ENCODE measurements at places on chromosomes 12 and 14.
A peak's percentile ranks its signal among the peaks of the same experiment; 100 is the strongest.

DNA sequence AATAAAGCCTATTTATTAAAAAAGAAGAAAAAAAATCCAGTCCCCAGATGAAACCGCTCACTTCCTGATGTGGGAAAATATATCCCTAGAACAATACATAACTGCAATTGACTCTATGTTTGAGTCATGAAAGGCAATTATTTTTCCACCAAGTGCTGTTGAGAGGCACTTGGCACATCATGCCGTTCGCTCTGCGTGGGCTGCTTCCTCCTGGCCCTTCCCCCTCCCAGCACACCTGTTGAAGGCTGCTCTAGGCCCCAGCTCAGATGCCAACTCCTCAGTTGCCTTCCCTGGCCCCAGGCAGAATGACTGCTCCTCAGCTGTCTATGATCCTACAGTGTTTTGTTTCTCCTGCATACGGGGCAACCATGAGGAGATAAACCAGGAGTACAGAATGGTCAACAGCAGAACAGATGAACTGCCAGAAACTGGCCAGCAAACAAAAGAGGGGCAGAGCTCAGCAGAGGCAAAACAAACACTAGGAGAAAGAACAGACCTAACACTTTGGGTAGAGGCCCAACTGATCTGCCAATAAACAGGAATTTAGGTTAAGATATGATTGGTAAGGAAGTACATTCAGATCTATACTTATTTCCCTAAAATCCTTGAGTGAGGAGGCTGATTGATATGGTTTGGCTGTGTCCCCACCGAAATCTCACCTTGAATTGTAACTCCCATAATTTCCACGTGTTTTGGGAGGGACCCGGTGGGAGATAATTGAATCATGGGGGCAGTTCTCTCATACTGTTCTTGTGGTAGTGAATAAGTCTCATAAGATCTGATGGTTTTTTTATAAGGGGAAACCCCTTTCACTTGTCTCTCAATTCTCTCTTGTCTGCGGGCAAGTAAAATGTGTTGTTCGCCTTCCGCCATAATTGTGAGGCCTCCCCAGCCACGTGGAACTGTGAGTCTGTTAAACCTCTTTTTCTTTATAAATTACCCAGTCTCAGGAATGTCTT, 58.6 kb downstream of the SLC38A1 start:
- DNase-seq = peak; percentile 60

DNA sequence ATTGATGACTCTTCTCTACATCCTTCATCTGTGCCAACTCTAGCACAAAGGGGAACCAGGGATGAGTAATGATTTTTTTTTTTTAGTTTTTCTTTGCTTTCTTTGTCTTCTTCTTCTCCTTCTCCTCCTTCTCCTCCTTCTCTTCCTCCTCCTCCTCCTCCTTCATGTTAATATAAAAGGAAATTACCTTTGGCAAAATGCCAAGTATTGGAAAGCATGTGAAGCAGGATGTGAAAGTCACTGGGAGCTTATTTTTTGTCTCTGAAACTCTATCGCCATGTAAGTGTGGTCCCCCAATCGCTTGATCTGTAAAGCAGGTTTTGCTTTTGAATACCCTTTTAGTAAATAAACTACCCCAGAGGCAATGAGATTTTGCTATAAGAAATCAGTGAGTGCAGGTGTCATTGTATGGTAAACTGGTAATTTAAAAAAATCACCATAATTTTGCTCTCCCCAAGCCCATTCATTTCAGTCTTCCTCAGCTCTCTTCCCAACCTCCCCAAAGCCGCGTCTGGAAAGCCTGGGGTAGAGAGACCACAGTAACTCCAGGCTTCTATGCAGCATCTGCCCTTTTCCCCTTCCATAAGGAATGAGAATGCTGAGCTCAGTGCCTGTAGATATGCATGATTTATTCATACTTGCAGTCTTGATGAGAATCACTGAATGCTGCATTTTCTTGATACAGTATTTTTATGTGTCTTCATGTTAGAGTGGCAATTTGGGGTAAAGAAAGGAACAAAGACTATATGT, 388.7 kb downstream of the TMEM117 start:
- DNase-seq = no peak

- DNase-seq = no peak
These were observed 64.6 kb downstream of the BEGAIN start for GRCh38 chr14:100522616-100523099.

DNA sequence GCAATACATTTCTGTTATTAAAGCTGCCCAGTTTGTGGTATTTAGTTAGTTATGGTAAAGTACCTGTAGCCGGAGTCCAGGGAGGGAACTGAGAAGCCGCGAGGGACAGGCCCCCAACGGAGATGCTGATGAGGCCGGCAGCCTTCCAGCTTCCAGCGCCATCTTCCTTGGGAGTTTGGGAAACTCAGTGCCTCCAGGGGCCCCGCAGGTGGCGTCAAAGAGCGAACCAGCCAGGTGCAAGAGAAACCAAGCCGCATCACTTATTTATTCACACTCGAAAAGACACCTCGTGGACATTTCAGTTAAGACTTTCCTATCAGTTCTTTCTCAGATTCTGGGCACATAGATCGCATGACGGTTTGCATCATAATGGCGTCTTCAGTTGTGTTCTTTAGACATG, 216.6 kb downstream of the GLT1D1 start:
- DNase-seq = no peak

GRCh38 chr12:72270961-72271360, 1.2 kb upstream of the TRHDE start:
- DNase-seq = no peak

- DNase-seq = no peak
These were observed 62.5 kb upstream of the FKBP4 start for GRCh38 chr12:2732290-2732689.

DNA sequence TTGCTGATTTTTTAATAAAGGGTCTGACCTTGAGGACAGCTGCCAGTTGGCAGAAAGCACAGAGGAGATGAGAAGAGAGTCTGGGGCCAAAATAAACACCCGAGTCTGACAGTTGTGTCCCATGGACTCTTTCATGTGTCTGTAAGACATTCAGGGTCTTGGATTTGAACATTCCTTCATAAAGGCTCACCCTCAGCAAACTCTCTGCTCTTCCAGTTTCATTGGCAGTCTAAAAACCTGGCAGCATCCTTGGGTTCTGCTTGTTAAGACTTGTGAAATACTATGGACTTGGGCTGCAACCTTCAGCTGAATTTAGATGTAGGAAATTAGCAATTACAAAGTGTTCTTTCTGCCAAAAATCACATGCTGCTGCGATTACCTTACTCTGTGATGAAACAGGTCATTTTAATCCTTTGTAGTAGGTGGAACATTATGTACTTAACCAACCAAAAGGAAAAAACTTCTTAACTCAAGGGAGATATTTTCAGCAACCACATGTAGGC, 32.0 kb upstream of the LMNTD1 start:
- DNase-seq = no peak

GRCh38 chr12:113227686-113228391, 6.6 kb downstream of the TPCN1 start:
- no peak for DNase-seq

GRCh38 chr12:88810806-88811205, 230.5 kb upstream of the KITLG start:
- no peak for DNase-seq

DNA sequence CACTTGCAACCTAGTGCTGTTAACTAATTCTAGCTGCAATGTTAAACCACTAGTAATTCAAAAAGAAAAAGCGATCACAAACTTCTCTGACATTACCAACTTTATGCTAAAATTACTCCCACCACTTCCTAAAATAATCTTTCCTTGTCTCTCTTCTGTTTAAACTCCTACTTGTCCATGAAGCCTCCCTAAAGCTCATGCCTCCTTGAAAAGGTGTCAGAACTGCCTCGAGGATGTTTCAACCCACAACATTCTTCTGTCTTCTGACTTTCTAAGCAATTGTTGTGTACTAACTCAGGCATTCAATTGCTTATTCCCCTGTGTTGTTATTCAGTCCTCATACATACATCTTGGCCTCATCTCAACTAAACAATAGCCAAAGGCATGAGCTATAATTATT, 5.9 kb downstream of the GNPTAB start:
- no peak for DNase-seq

GRCh38 chr12:57887631-57888408, 41.3 kb upstream of the CTDSP2 start:
- DNase-seq = no peak

- DNase-seq = no peak
These were observed 36.5 kb upstream of the CERS5 start for GRCh38 chr12:50203691-50204090.

- no peak for DNase-seq
These were observed 14.2 kb upstream of the PAX9 start for GRCh38 chr14:36647417-36647823.

DNA sequence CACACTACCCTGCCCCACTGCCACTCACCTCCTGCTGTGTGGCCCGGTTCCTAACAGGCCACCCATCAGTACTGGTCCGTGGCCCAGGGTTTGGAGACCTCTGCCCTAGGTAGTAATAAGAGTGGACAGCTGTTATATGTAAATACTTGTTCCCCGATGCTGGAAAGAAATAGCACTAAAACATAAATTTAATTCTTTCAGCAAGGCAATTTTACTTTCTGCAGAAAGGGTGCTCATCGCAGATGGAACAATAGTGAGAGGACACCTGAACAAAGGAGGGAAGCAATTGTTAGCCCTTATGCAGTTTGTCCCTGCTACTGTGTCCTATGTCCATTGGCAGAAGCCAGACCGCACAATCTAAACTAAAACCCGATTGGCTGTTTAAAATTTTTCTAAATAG, 5.9 kb upstream of the CYP46A1 start:
- DNase-seq = no peak

- DNase-seq = no peak
These were observed 50.1 kb upstream of the PPFIA2 start for GRCh38 chr12:81809113-81809777.

GRCh38 chr12:41904041-41904440, 240.6 kb downstream of the GXYLT1 start:
- DNase-seq = no peak

- no peak for DNase-seq
These were observed 44.0 kb downstream of the LRRC74A start for GRCh38 chr14:76870166-76870565.

GRCh38 chr12:81617915-81618314, 141.2 kb downstream of the PPFIA2 start:
- DNase-seq = no peak

DNA sequence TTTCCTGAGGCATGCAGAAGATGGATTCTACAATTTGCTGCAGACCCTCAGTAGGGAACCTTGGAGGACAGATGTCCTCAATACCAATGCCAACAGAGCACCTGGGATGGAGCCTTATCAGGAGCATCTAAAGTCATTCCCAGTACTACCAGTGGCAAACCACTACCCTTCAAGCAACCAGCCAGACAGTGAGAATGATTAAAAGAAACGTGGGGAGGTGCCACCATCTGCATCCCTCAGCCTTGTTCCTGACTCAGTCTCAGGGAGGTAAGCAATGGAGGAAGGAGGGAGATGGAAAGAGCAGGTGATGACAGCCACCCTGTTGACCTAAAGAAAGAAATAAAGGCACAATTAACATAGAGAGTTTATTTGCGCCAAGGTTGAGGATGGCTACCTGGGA, 175.2 kb upstream of the GRIN2B start:
- DNase-seq = no peak

- no peak for DNase-seq
These were observed 13.5 kb downstream of the MIA2 start for GRCh38 chr14:39247256-39247655.

GRCh38 chr14:24612196-24612595, 2.7 kb upstream of the GZMH start:
- DNase-seq = no peak

- DNase-seq = no peak
These were observed 27.1 kb upstream of the CLMN start for GRCh38 chr14:95346820-95347219.

DNA sequence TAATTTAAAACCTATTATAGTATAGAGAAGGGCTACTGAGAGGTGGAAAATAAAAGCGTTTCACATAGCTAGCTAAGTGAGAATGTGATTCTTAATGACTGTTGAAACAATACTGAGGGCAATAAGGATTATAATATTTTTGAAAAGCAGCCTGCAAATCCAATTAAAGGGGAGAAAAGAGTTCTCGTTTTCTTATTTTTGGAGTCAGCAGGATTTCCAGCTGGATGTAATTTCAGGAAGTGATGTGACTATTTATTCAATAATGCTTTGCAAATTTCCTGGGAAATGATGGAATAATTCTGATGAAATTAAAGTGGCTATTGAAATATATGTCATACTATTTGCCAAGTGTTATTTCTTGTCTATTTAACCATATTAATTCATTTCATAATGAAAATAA, 279.1 kb downstream of the AEBP2 start:
- DNase-seq = no peak

- no peak for DNase-seq
These were observed 53.8 kb upstream of the CLEC14A start for GRCh38 chr14:38309522-38310277.

DNA sequence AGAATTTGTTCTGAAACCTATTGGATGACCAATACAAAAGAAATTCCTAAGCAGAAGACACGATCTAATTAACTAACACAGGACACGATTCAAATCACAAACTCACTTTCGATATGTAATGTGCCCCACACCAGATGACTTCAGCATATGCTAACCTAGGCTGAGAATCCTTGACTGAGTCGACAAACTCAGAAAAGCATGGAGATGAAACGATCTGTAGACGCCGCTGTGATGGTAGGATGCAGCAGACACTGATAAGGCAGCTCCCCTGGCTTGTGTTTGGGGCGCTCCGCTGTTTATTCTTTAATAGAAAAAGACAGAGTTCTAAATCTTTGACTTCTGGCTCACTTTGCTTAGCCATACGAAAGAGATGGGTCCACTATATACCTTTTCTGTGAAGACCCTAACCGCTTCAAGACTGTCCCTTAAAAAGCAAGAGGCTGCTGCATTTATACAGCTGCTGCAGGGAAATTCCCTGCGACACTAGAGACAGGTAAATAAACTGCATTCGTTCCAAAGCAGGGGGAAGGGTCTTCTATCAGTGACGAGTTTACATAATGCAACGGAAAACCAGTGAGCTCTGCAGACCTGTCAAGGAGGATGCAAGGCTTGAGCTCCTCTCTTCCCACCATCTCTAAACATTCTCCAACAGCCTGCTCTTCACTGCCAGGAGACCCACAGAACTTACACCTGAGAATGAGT, 929 bp downstream of the CHD8 start:
- DNase-seq = no peak

DNA sequence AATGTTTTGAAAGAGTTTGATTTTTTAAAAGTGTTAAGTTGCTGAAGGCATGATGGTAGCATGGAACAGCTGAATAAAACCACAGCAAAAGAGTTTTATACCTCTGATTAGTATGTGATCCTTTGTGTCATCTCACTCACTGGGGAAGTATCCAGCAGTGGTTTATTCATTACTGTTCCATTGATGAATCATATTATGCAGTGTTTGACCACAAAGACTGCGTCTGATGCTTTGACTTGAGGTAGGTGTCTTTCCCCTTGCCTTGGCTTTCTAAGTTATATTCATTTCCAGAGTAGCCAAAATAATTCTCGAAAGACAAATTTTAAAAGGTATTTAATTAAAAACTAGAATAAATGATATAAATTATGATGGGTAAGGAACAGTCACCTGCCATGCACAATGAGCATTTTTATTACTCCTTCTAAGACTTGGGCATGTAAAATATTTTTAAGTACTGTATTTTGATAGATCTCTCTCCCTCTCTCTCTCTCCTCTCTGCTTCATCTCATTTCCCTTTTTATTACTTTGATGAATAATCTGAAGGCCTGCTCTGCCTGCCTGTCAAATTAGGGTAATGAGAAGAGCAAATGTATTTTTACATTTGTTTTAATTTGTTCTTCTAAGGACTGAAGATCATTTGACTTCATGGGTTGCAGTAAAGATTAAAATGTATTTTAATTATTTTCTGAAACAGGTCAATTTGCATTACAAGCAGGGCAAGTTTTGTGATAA, 164.9 kb downstream of the NAV3 start:
- no peak for DNase-seq

Data from stimulated activated CD8-positive, alpha-beta memory T cell treated with anti-CD3 and anti-CD28 coated beads, Interleukin-7, amount 100 ng/mL, for 4 hours (primary cell).